Colonic mucosa (tissue), 4 donors: ENCODE measurements at places on chromosomes 12 and 14. TPM values are rescaled to one million over a fixed set of nuclear protein-coding genes. Genes with fewer than 3 reads are reported as not detected.

The CPM gene
- 40.3 TPM for total RNA-seq

The ENDOU gene
- not detected for total RNA-seq

The IPO8 gene
- total RNA-seq = 57.2 TPM

The KLRC4 gene
- 0.47 TPM for total RNA-seq

The NGDN gene
- total RNA-seq = 27.6 TPM

GRCh38 chr14:37593511-37594237 is 1.4 kb downstream of the FOXA1 start:
- DNase-seq = no peak

DNA sequence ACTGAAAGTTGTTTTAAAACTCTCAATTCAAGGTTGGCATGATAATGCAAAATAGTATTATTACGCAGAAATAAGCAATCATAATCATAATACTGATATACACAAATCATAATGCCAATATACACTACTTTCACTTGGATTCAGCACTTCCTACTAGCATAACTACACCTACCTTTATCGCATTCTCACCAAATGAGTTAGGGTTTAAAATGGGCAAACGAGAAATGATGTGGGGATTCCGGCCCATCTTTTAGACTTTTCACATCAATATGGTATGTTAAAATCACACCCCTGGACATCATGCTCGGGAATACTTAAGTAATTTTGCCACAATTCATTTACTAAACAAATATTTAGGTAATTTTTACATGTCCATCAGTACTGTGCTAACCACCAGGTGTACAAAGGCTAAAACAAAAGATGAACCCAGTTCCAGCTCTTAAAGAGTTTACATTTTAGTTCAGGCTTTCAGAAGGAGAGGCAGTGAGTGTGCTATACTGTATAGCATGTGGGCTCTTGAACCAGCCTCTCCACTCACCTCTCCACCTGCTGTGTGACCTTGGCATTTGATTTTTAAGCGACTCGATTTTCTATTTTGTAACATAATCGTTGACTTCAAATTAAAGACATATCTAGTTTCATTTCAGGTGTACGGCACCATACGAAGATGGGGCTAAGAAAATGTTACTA is 1.1 kb upstream of the USP15 start:
- peak; percentile 23 for DNase-seq

DNA sequence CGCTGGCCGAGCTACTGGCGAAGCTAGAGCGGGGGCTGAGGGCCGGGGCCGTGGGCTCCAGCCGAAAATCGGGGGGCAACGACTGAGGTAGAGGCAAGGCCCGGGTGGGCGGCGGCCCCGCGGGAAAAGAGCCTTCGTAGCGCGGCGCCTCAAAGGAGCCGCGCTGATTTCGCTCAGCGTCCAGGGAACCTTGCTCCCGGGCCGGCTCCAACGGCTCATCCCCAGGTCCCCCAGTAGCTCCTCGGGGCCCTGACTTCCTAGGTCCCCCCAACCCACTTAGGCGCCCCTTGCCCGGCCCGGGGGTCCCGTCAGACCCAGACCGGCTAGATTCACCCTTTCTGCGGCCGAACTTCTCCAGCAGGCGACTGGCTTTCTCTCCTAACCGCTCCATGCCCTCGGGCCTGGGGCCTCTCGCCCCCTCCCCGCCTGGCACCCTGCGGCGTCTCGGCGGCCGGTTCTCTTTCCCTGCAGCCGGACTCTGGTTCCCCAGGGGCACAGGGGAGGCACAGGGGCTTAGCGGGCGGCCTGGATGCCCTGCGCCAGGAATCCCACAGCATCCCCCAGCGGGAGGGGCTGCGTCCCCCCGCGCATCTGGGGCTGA is 375 bp downstream of the AJUBA start:
- no peak for DNase-seq

- no peak for DNase-seq
Measured at GRCh38 chr12:113609692-113610469, 138.2 kb upstream of the LHX5 start.

DNA sequence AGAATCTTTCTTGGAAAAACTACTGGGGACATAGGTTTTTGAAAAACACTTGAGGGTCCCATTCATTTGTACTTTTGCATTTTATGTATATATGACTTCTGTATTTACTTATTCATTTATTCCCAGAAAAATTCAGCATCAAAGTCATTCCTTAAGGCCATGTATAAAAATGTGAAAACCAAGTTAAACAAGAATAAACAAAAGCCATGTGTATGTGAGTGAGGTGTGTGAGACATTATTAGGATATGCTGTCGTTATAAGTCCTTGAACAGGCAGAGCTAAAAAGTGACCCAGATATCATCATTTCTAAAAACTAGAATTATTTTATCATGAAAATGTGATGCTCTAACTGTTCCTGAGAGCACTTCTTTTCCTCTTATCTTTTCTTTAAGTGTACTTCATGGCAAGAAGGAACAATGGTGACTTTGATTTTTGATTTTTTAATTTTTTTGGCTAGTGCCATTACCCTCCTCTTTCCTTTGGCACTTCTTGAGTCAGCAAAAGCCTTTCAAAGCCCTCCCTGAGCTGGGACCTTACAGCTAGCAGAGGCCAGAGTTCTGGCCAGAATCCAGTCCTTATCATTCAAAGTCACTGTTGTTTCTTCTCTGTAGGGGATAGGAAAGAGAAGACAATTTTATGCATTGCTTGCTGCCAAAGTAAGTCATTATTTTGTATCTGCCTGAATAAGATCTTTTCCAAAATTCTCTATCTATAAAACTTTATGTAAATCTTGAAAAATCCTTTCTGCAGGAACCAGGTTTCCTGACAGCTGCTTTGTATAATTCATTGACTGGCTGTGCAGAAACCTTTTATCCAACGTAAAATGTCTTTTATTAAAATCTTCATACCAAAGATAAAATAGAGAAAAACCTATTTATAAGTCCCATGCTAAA is 419.7 kb upstream of the PRICKLE1 start:
- no peak for DNase-seq

DNA sequence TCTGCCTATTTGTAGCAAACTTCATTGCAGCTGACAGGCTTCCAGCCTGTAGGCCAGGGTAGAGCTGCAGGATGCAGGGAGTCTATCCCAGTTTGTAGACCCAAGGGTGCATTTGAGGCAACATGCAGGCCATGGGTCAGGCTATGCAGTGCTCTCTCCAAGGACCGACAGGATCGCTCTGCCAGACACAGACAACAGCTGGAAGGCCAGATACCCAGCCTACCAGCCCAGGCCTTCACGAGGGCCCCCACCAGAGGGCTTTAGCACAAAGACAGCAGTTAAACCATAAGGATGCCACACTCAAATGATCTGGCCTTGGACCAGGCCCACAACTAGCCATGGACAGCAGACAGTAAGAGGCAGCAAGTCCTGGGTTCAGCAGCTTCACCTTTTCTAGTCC is 10.3 kb downstream of the KCTD10 start:
- DNase-seq = no peak

DNA sequence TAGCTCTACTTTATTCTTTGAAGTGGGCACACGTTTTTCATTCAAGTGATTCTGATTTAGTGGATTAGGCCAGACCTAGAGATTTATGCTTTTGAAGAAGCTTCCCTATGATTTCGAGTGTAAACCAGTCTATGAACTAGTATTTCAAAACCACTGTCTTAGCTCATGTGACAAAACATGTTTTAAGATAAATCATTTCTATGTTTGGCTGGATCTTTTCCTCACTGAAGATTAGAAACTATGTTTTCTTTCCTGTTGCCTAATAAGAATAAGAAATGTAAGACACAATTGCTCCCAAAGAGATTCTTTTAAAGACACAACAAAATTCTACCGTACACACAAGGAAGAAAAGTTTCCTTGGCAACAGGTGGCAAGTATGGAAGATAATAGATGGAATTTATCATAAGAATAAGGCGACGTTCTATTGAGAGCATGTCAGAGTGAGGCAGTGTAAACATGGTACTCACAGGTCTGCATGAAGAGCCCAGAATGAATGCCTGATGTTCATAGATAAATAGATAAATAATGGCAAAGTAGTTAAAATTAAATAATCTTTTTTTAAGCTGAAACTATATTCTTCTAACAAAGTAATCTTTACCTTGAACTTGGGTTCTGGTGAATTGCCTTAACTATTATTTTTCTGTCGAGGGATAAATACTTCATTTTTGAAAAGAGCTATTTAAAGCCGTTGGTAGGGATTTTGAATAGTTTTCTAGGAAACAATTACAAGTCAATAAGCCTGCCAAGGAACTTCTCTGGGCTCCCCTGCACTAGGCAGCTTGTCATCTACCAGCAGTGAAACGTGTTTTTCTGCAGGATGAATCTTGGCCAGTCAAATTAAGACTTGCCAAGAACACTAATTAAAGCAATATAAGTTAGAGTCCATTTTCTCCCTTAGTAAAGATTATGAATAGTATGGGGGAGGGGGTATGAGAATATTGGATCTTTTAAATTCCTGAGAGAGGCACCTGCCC is 34.1 kb upstream of the C12orf75 start:
- no peak for DNase-seq

- peak; percentile 65 for DNase-seq
Measured at GRCh38 chr12:31650918-31651317, 8.6 kb upstream of the ETFBKMT start.

DNA sequence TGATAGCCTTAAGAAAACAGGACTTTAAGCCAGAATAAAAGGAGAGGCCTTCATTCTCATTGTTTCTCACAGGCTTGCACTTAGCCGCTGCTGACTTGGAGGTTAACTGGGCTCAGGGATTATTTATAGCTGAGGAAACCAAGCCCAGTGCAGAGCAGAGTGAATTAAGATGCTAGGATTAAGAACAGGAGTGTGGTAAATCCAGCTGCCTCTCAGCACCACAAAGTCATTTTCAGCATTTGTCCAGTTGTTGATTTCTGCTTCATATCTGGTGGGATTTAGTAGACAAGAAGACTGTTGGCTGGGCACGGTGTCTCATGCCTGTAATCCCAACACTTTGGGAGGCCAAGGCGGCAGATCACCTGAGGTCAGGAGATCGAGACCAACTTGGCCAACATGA is 14.3 kb upstream of the KRT73 start:
- no peak for DNase-seq

DNA sequence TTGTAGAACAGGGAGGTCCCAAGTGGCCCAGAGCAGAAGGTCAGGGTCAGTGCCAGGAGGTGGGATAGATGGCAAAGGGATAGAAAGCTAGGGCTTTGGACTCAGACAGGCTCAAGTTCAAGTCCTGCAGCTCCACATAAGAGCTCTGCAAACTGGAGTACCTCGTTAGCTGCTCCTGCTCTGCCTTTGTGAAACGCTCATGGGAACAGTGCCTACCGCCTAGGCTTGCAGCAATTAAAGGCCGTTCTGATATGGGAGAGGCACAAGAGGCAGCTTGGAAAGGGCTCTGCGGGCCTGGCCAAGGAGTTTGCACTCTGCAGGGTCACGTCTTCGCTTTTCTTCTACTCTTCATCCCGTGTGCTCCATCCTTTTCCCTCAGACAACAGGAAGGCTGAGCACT is 54.1 kb downstream of the MAP1LC3B2 start:
- no peak for DNase-seq

GRCh38 chr12:67855103-67855502 is 134.1 kb upstream of the IFNG-AS1 start:
- no peak for DNase-seq

GRCh38 chr12:46364777-46365580 is 7.6 kb downstream of the SLC38A2 start:
- peak; percentile 70 for DNase-seq

DNA sequence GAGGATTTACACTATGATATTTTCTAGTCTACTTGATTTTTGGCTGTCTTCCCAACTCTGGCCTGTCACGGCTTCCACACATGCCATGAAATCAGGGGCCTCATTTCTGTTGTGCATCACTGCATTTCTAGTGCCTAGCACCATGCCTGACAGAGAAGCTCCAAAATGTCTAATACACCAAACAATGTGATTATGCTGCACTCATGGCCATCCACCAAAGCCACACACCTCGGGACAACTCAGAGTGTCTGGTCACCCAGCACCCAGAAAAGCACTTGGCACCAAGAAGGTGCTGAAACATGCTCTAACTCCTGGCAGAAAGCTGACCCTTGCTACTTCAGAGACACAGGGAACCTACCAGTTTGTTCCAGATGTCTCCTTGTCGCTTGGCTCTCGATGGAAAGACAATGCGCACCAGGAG is 11.3 kb downstream of the GCN1 start:
- no peak for DNase-seq

GRCh38 chr12:57401165-57401564 is 29.7 kb downstream of the R3HDM2 start:
- DNase-seq = no peak

DNA sequence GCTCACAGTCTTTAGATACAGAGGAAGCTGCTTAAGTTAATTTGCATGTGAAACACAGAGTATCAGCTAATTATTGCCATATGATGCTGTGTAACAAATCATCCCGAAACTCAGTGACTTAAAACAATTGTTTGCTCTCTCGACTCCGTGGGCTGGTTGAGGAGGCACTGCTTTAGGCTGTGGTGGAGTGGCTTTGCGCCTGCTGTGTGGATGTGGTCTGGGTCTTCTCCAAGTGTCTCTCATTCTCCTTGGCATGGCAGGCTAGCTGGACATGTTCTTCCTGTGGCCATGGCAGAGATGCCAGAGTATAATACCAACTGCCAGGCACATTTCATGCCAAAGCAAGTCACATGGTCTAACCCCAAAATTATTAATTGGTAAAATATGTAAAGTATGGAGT is 40.9 kb downstream of the PELI2 start:
- no peak for DNase-seq

- no peak for DNase-seq
Measured at GRCh38 chr12:54195737-54196347, 7.1 kb upstream of the SMUG1 start.

DNA sequence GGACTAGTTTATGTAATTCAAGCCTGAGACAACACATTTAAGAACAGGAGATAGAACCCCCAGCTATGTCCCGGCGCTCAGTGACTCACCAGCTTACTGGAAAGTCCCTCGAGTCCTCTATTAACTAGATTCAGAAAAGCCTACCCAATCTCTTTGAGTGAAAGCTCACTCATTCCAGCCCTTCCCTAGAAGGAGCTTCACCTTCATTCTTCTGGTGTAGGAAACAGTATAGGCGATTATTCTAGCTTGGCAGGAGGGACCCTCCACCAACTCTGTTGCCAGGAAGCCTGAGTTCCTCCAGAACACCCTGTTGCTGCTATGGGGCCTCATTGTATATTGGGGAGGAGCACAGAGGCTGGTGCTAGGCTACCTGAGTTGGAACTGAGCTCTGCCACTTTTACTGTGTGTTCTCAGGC is 57.2 kb upstream of the AEBP2 start:
- no peak for DNase-seq

GRCh38 chr12:93425736-93426411 is 15.9 kb downstream of the UBE2N start:
- no peak for DNase-seq

DNA sequence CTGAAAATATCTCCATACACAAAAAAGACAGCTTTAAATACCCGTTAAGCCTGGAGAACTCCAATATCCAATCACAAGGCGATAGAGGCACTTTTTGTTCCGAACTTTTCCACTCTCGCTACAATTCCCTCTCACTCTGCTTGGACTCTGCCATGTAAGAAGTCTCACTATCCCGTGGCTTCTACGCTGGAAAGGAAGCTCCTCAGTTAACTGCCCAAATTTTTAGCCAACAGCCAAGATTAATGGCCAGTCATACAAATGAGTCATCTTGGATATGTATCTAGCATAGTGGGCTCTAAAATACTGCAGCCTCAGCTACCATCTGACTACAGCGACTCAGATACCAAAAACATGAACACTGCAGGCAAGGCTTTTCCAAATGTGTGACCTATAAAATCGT is 45.5 kb upstream of the RERGL start:
- DNase-seq = no peak
